ENCODE measurements at places on chromosomes 3 and 15.

- no peaks in the 10 kb centered on the region for H3K36me3 ChIP-seq
- H3K27me3 ChIP-seq = no peaks in the 10 kb centered on the region
- H3K27ac ChIP-seq = no peak overlapping the region
- no peak overlapping the region for H3K4me3 ChIP-seq
- H3K4me1 ChIP-seq = no peaks in the 10 kb centered on the region
- no peak for DNase-seq
Observed at GRCh38 chr3:124381575-124382333, 348.5 kb upstream of the UMPS start.

DNA sequence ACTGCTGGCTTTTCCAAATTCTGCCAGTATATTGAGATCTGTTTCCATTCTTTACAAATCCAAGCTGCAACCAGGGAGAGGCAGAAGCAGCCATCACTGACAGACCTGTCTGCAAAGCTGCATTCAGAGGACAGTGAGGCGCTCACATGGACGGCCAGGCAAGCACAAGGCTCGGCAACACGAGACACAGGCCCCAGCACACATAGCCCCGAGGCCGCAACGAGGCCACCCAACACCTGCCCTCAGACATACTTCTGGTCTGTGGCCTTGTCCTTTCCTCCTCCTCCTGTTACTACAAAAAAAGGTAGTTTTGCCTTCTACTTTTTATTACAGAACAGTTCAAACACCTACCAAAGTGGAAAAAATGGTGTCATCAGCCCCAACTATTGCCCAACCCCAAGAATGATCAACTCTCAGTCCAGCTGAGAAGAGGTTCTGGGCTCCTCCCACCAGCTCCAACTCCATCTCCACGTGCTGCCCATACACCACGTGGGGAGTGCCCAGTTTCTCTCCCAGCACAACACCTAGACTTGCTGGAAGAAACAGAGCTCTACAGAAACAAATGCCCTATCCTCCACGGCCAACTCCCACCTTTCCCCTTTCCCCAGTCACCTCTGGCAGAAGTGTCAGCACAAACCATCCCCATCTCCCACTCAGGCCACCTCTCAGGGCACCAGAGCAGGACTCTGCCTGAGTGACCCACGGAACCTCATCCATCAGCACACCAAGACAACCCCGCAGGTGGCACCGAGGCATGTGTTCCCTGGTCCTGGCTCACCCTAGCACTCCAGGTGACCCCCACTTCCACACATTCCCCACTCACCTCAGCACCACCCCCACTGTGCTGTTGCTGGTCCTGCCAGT, 7.4 kb downstream of the ZXDC start:
- no peak for DNase-seq
- H3K27me3 ChIP-seq = no peaks in the 10 kb centered on the region
- peaks cover 13% of the 10 kb centered on the region for H3K4me1 ChIP-seq
- no peak overlapping the region for H3K4me3 ChIP-seq
- peaks cover 82% of the 10 kb centered on the region for H3K36me3 ChIP-seq
- H3K27ac ChIP-seq = no peak overlapping the region

DNA sequence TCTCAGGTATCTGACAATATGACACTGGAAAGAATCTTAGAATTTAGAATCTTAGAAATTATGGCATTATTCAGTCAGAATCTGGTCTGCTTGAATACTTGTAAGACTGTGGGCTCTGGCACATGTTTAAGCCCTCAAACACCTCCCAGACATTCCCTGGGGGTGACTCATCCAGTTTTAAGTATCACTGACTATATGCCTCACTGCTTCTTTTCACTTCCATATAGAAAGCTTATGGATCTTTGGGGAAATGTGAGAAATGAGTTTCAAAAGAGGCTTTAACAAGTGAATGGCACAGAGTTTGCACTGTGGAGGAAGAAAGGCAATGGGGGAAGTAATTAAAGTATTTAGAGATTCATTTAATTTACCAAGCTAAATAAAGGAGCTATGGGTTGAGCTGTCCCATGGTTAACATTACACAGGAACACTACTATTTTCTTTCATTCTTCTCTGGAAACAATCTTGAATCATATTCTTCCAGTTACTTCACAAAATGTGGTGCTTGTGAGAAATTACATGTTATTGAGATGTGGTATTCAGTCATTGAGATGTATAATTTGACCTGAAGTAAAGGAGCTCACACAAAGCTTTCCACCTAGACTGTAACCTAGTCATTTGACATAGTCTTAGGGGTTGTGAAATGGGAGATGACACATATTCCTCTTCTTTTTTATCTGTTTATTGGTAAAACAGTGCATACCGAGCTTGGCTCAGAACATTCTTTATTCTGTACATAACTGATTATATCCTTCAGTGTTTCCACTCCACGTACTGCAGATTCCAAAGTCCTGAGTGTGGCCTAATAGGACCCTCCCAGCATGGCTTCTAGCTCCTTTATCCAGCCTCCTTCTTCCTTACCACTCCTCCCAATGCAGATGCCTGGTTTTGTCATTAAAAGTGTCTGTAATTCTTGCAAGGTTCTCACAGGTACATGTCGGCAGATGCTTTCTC, 544.6 kb upstream of the NECTIN3 start:
- DNase-seq = no peak
- no peaks in the 10 kb centered on the region for H3K4me1 ChIP-seq
- no peaks in the 10 kb centered on the region for H3K27me3 ChIP-seq
- H3K27ac ChIP-seq = no peak overlapping the region

DNA sequence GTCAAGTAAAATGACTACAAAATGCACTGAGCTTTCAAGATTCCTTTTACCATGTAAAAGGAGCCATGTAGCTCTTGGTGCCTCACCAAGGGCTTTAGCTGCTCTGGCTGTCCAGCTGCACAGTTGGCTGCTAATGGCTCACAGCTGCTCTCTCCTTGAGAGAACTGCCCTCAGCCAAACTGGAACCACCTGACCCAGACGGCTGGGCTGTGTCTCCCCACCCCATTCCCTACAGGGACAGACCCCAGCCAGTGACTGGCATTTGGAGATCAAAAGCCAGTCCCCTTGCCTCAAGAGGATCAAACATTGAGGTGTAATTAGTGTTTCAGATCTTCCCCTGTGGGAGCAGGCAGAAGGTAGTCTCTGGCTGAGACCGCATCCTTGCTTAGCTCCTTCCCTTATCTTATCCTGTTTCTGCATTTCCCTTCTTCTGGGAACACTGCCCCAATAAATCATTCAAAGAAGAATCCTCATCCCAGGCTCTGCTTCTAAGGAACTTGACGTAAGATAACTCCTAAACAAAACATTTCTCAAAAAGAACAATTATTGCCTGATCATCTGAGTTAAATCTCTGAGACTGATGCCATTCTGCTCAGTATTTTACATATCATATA, 28.6 kb upstream of the UBE2E2 start:
- no peaks in the 10 kb centered on the region for H3K27me3 ChIP-seq
- no peak overlapping the region for H3K27ac ChIP-seq
- no peaks in the 10 kb centered on the region for H3K36me3 ChIP-seq
- DNase-seq = no peak

DNA sequence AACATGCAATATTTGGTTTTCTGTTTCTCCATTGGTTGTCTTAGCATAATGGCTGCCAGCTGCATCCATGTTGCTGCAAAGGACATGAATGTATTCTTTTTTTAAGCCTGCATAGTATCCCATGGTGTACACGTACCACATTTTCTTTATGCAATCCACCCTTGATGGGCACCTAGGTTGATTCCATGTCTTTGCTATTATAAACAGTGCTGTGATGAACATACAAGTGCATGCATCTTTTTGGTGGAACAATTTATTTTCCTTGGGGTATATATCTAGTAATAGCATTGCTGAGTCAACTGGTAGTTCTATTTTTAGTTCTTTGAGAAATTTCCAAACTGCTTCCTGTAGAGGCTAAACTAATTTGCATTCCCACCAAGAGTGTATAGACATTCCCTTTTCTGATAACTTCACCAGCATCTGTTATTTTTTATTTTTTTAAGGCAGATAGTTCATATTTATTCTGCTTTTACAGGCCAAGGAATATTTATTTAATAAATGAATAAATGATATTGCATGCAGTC, 62.4 kb upstream of the NPHP3 start:
- no peak overlapping the region for H3K27ac ChIP-seq
- H3K36me3 ChIP-seq = no peaks in the 10 kb centered on the region
- H3K4me1 ChIP-seq = no peaks in the 10 kb centered on the region
- DNase-seq = no peak
- H3K4me3 ChIP-seq = no peak overlapping the region

DNA sequence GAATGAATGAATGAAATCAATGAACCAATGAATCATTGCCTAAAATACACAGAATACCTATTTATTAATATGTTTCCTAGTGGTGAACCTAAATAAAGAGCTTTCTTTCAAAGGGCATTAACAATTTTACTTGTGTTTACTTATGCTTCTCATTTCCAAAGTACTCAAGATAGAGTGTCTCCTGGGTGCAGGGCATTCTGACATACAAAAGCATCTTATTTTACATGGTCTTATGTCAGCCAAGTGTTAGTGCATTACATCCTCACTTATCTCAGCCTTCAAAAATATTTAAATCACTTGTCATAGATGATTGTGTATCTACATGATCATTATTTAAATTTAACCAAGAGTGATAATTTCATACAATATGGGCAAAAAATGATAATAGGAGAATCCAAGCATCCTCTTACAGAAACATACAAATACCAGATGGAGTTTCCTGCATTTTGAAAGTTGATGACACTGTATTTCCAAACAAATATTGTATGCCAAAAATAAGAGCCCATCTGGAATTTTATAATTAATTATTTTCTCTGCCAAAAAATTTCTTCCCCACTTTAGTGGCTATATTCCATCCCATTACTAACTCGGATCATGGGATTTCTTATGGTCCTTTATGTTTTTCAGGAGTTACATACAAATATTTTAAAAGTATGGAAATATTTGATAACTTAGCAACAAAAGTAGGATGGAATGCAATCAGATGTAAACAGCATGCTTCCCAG, 279.0 kb downstream of the RBMS3 start:
- DNase-seq = no peak
- H3K27ac ChIP-seq = no peak overlapping the region
- no peaks in the 10 kb centered on the region for H3K27me3 ChIP-seq
- H3K4me1 ChIP-seq = no peaks in the 10 kb centered on the region
- no peak overlapping the region for H3K4me3 ChIP-seq

GRCh38 chr15:91611561-91612323, 241.8 kb upstream of the SLCO3A1 start:
- no peaks in the 10 kb centered on the region for H3K27me3 ChIP-seq
- H3K4me3 ChIP-seq = no peak overlapping the region
- H3K36me3 ChIP-seq = no peaks in the 10 kb centered on the region
- no peak for DNase-seq

DNA sequence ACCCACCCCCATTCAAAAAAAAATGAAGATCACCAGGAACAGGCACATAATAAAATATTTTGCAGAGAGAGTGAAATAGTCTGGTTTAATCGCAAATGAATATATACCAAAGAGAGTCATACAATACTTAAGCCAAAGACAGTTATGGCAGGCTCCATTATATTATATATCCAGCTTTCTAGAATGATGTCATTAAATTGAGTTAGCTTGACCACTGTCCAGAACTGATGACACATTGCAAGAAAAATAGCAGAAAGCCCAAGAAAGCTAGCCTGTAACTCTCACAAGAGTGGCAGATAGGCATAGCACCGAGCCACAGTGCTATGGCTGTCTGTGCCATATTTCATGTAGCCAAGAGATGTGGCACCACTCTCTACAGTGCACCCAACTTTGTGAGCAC, 231.9 kb upstream of the SEMA6D start:
- no peak for DNase-seq
- H3K4me3 ChIP-seq = no peak overlapping the region
- H3K27me3 ChIP-seq = no peaks in the 10 kb centered on the region
- no peak overlapping the region for H3K27ac ChIP-seq
- no peaks in the 10 kb centered on the region for H3K36me3 ChIP-seq

DNA sequence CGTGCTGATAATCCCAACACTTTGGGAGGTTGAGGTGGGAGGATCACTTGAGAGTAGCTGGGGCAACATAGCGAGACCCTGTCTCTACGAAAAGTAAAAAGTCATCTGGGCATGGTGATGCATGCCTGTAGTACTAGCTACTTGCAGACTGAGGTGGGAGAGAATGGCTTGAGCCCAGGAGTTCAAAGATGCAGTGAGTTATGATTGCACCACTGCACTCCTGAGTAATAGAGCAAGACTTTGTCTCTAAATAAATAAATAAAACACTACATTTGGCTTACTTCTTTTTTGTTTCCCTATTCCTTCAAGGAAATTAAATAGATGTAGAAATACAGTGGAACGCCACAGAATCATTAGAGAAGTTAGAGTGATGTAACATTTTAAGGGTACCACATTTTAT, 20.1 kb upstream of the LDHAL6B start:
- H3K27me3 ChIP-seq = peaks cover 3% of the 10 kb centered on the region
- no peak overlapping the region for H3K27ac ChIP-seq
- DNase-seq = no peak
- H3K36me3 ChIP-seq = no peaks in the 10 kb centered on the region
- no peaks in the 10 kb centered on the region for H3K4me1 ChIP-seq

- DNase-seq = no peak
- H3K27ac ChIP-seq = no peak overlapping the region
- H3K27me3 ChIP-seq = no peaks in the 10 kb centered on the region
- H3K4me3 ChIP-seq = no peak overlapping the region
Observed at GRCh38 chr3:54895613-54896012, 32.2 kb downstream of the LRTM1 start.

DNA sequence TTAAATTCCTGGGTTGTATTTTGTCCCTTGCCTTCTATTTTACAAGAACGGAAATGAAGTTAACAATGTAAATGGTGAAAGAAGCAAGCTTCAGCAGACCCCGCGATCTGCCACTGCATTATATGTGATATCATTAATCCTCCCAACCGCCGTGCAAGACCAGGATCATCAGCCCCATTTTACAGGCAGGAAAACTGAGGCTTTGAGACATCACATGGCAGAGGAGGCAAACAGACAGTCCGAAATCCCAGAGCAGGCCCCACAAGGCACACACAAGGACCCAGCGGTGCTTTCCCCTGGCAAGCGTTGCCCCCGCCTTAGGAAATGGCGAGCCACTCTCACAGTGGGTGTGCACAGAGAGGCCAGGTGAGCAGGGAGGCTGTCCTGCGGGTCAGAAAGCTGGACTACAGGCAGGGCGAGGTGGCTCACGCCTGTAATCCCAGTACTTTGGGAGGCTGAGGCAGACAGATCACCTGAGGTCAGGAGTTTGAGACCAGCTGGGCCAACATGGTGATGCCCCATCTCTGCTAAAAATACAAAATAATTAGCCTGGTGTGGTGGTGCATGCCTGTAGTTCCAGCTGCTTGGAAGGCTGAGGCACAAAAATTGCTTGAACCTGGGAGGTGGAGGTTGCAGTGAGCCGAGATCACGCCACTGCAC, 16.2 kb downstream of the FGD5 start:
- H3K4me1 ChIP-seq = peaks cover 2% of the 10 kb centered on the region
- H3K36me3 ChIP-seq = no peaks in the 10 kb centered on the region
- H3K4me3 ChIP-seq = no peak overlapping the region
- H3K27me3 ChIP-seq = no peaks in the 10 kb centered on the region
- H3K27ac ChIP-seq = no peak overlapping the region
- DNase-seq = no peak

DNA sequence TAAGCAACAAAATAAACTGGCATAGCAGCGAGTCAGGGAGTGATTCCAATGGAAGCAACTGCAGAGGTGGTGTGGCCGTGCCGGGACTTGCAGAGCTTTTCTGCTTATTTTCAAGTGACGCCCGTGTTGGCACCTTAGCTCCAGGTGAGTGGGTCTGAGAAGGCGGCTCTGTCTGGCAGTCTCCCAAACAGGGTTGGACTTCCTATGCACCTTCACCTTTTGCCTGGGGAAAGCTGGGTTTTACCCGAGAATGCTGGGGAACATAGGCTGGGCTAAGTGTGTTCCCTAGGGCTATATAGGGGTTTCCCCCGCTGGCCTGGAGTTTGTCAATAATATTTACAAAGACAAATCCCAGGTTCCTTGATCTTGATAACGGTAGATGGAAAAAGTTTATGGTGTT, 179.9 kb upstream of the TBL1XR1 start:
- H3K36me3 ChIP-seq = no peaks in the 10 kb centered on the region
- H3K4me3 ChIP-seq = no peak overlapping the region
- no peak for DNase-seq
- H3K27me3 ChIP-seq = no peaks in the 10 kb centered on the region
- no peaks in the 10 kb centered on the region for H3K4me1 ChIP-seq
- H3K27ac ChIP-seq = no peak overlapping the region
